ENCODE measurements at places on chromosomes 6 and 20.
A peak's percentile ranks its signal among the peaks of the same experiment; 100 is the strongest.

GRCh38 chr6:142841915-142842314, 103.1 kb downstream of the HIVEP2 start:
- DNase-seq: no peak

DNA sequence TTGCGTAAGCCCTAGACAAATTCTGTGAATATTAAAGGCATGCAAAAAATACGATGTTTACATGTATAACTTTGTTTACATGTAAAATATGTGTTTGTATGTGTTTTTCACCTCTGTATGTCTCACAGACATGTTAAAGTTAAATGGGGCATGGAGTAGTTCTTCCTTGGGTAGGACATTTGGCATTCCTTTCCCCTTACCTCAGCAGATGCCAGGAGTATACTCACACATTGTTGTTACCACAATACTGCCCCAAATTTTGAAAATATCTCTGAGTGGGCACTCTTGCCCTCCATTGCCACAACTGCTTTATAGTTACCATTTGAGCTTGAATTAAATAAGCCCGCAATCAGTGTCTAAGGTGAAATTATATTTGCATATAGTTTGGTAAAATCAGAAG, 147.5 kb downstream of the MYO6 start:
- no peak for DNase-seq

DNA sequence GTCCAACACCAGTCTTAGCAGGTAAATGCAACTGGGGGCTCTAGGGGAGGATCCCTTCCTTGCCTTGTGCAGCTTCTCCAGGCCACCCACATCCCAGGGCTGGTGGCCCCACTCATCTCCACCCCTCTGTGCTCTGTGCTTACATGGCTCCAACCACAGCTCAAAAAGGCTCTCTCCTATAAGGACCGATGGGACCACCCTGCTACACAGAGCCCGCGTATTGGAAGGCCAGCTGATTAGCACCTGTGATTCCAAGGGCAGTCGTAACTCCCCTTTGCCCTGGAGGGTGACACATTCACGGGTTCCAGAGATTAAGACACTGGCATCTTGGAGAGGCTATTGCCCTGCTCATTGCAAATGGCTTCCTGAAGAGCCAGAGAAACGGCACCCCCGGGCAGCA, 84.8 kb downstream of the BMP7 start:
- DNase-seq: no peak

GRCh38 chr6:130322673-130323268, 43.0 kb upstream of the TMEM200A start:
- peak; percentile 56 for DNase-seq

DNA sequence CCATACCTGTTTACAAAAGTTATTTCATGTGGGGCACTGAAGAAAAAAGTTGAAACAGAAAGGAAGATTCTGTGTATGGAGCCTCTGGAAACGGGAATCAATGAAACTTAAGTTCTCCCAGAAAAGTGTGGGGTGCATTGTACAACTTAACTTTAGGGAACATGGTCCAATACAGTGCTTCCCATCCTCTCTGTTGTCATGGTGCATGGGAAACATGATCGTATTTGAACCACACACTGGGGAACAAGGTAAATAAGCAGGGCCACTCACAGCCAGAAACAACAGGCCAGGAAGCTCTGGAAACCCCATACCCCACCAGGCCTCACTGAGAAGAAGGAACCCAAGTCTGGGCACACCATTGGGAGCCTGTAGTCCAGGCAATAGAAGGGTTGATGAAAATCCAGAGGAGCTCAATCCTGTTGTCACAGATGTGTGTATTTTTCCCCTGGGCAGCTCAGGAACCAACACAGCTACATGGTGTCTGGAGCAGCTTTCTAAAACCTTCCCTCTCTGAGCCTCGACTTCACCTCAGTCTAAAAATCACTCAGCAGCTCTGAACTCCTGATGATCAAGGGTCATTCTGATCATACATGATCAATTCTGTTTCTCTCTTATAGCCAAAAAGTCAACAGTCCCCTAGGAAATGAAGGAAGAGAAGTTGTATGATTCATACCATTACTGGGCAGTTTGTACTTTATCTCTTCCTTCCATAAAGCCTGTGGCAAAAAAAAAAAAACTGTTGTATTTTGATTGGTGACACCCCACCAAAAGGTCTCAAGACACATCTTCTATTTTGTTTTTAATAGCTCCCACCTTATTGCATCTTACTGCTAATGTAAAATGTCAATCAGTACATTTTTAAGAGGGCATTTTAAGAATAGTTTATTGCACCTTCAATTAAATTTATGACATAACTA, 198.5 kb upstream of the TAB2 start:
- DNase-seq: no peak

GRCh38 chr20:58043236-58044140, 185.0 kb downstream of the ANKRD60 start:
- DNase-seq: no peak

DNA sequence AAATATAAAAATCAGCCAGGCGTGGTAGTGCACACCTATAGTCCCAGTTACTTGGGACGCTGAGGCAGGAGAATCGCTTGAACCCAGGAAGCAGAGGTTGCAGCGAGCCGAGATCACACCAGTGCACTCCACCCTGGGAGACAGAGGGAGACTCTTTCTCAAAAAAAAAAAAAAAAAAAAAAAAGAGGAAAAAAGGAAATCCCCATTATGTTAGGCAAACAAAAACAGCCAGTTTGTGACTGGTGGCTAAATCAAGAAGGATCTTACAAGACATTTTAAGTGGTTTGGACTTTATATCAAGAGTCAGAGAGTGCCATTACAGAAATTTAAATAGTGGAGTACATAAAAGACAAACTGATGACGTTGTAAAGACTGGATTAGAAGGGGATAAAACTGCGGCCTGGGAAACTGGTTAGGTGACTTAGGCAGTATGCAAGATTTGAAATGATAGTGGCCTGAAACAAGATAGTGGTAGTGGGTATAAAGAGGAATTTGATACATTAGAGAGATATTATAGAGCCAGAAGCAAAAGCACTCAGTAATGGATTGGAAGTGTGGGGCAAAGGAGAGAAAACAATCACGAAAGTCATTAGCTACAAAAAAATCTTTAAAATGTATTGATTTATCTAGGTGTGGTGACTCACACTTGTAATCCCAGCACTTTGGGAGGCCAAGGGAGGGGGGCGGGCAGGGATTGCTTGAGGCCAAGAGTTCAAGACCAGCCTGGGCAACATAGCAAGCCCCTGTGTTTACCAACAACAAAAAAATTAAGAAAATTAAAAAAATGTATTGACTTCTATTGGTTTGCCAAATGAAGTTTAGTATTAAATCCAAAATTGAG, 1.7 kb upstream of the MYO6 start:
- DNase-seq: no peak

- DNase-seq: peak; percentile 72
These were observed 623 bp upstream of the MRPS26 start for GRCh38 chr20:3045042-3045815.

GRCh38 chr6:20653085-20653479, 118.8 kb downstream of the CDKAL1 start:
- no peak for DNase-seq

GRCh38 chr6:88815491-88815890, 147.9 kb downstream of the RNGTT start:
- no peak for DNase-seq

GRCh38 chr6:170209354-170210025, 81.4 kb downstream of the DLL1 start:
- DNase-seq: peak; percentile 11

DNA sequence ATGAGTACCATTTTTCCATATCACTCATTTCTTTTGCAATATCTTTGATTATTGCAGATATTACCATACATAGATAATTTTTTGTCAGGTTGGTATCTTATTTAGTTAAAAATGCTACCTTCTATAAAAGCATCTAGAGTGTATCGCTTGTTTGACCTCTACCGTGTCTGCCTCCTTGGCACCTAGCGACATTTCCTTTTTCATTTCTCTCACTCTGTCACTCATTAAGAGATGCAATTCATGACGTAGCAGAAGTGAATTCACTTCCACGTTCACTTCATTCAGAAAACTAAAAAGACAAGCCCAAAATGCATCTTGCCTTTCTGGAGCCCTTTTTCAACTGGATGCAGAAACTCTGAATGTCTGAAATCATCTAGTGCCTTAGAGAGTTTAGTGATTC, 172.9 kb downstream of the MMS22L start:
- no peak for DNase-seq

- no peak for DNase-seq
These were observed 957.1 kb upstream of the EYS start for GRCh38 chr6:66664112-66664511.

- no peak for DNase-seq
These were observed 11.9 kb downstream of the PCIF1 start for GRCh38 chr20:45946149-45946970.

DNA sequence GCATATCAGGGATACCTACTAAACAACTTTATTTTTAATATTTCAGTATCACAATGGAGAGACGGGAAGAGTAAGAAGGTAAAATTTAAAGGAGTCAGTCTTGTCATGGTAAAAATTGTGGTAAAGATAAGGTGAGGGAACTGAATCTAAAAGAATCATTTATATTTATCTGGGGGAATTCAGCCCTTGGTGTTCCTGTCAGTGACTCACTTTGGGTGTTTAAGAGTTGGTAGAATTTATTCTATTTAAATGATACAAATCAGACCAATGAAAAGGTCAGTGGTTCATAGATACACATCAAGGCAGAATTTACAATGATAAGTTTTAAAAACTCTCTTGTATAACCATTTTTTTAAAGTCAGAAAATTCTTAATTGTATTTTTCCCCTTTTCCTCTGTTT, 164.4 kb downstream of the CDKAL1 start:
- DNase-seq: no peak

GRCh38 chr6:128073389-128073788, 172.5 kb upstream of the THEMIS start:
- DNase-seq: no peak

GRCh38 chr6:105835373-105835772, 250.8 kb upstream of the PRDM1 start:
- DNase-seq: no peak

- no peak for DNase-seq
These were observed 43.3 kb downstream of the SNX5 start for GRCh38 chr20:17925141-17925939.

- no peak for DNase-seq
These were observed 425.4 kb upstream of the HTR1E start for GRCh38 chr6:86511962-86512361.

DNA sequence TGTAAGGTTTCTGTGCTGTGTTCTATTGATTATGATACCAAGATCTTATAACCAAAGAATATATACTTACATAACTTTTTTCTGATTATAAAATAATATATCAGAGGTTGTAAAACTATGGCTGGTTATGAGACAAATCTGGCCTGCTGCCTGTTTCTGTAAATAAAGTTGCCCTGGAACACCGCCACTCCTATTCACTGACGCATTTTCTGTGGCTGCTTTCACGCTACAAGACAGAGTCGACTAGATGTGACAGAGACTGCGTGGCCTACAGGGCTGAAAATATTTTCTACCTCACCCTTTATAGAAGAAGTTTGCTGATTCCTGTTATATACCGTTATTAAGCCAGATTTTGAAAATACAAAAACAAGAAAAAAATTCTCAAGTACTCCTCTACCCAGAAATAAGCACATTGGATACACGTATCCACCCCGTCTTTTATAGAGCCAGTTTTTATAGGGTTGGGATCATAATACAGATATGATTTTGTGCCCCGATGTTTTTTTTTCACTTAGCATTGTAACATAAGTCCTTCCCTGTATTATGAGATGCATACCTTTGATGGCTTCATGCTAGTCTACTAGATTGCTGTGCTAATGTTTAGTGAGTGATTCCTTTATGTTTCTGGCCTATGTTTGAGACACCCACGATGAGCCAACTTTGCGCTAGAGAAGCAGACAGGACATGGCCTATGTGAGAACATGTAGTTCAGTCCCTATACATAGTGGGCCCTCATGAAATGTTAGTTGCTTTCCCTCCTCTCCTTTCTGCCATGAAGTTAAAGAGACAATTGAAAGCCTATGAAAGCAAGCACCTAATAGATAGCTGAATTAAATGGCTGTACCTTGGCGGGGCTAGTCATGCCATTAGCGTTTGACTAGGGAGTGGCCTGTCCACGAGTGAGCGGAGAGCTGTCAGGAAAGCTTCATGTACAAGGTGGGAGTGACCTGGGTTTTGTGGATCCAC, 98.1 kb upstream of the KCNK16 start:
- DNase-seq: no peak

DNA sequence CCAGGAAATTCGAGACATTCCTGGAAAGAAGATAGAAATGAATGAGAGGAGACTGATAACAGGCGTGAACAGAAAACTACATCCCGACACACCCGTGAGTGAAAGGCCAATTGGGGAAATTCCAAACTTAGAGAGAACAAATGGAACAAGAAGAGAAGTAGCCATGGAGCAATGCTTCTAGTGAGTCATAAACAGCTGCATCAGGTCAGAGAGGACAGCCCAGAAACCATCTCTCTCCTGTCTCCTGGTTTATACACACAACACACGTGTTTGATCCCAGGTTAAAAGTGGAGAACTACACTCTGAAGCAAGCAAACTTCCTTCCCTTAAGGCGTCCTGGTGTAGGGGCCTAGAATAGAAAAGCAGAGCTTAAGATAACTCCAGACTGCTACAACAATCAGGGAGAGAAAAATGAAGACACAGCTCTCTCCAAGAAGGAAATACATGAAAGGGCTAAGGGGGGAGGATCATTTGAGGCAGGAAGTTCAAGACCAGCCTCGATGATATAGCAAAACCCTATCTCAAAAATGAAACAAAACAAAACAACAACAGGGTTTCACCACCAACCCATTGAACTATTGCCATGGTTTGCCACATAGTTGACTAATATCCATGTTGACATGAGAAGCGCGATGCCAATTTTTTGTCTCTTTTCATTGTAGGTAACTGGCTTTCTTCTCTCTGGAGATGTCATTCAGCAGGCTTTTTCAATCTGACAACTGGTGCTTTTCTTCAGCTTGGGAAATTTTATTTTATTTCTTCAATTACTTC, 26.9 kb downstream of the NRN1 start:
- no peak for DNase-seq

DNA sequence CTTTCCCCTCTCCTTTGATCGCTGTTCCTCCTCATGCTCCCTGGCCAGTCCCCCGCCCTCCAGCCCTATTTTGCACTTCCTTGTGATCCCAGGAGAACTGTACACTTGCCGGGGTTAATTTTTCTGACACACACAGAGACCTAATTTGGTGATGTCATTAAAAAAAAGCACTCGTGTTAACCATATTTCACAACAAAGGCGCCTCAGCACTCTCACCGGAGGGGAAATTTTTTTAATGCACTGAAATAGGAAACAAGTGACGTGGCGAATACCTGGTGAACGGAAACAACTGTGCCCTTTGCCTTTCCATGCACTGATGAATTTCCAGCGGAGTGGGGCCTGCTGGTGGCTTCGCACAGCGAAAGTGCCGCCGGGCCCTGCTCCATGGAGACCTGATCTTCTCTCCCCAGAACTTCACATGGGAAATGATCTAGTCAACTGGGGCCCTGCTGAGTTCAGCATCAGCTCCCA, 53.9 kb upstream of the TAGAP start:
- DNase-seq: peak; percentile 66

- DNase-seq: no peak
These were observed 170.5 kb upstream of the TSHZ2 start for GRCh38 chr20:52801628-52802006.

- no peak for DNase-seq
These were observed 460.2 kb upstream of the BTBD3 start for GRCh38 chr20:11457488-11457887.
